ENCODE measurements at places on chromosomes 16 and 17.

- no peak for DNase-seq
Observed at GRCh38 chr16:80436510-80436909, 104.3 kb upstream of the DYNLRB2 start.

DNA sequence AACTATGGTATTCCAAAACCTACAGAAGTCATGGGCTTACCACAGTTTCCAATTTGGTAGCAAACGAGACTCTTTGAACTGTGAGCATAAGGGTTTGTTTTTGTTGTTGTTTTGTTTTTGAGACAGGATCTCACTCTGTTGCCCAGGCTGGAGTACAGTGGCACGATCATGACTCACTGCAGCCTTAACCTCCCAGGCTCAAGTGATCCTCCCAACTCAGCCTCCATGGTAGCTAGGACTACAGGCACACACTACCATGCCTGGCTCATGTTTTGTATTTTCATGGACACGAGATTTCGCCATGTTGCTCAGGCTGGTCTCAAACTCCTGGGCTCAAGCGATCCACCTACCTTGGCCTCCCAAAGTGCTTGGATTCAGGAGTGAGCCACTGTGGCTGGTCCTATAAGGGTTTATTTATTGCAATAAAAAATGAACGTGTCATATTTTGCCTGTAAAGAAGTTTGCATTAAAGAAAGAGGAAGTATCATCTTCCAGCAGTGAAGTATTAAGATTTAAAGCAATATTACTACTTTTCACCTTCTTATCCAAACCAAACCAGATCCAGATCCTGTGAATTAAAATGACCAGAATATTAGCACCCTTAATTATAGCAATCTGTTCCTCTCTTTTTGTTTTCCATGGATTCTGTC lies 37.2 kb downstream of the KCNJ2 start:
- DNase-seq, result no peak

- DNase-seq, result no peak
Observed at GRCh38 chr17:8861495-8862181, 5.8 kb downstream of the PIK3R6 start.

GRCh38 chr16:20874088-20874581 lies 26.0 kb downstream of the DCUN1D3 start:
- no peak for DNase-seq

GRCh38 chr17:7852919-7853690 lies 1.8 kb upstream of the TMEM88 start:
- DNase-seq, result no peak

GRCh38 chr16:28821874-28822519 lies 802 bp upstream of the ATXN2L start:
- DNase-seq, result no peak

GRCh38 chr17:83088909-83089308 lies 9.5 kb downstream of the METRNL start:
- DNase-seq, result no peak

DNA sequence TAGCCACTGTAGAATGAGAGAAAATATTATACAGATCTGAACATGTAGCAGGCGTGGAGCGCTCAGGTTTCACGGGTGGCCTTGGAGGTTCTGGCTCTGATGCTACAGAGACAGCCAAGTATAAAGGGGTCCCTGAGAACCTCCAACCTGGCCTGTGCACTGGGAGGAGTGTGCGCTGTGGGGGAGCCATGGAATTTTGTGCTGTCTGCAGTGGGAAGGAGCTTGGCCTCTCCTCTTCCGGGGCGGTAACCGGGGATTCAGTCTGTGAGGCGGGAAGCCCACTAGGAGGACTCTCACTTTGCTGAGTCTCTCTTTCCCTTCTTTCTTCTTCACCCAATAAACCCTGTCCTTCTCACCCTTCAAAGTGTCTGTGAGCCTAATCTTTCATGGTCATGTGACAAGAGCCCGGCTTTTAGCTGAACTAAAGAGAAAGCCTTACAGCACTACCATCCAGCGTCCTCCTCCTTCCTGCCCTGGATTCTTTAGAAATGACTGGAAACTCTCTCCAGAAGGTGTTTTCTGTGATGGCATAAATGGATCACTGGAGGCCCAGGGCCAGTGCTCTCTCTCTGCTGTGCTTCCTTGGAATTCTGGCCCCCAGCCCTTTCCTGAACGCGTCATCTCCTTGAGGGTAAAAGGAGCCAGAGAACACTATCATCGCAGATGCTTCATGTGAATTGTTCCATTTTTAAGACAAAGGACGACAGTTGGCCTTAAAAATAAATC lies 232.1 kb upstream of the CACNG5 start:
- no peak for DNase-seq

- DNase-seq, result no peak
Observed at GRCh38 chr16:81440888-81441761, 3.5 kb upstream of the CMIP start.

DNA sequence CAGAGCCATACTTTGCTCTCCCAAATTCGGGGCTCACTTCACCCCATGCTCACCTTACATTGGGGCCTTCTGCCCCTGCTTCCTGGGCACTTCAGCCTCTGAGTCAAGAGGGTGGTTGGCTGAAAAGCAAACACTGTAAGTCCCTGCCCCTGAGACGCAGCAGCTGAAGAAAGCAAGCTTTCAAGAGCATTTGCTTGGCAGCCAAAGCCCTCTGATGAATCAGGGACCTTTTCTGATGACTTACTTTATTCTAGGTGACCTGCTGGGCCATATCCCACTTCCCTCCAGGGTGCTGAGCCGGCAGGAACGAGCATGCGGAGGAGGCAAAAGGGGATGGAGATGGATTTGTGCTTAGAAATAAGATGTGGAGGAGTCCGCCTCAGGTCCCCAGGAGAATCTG lies 147.0 kb upstream of the TNRC6C start:
- DNase-seq, result no peak

DNA sequence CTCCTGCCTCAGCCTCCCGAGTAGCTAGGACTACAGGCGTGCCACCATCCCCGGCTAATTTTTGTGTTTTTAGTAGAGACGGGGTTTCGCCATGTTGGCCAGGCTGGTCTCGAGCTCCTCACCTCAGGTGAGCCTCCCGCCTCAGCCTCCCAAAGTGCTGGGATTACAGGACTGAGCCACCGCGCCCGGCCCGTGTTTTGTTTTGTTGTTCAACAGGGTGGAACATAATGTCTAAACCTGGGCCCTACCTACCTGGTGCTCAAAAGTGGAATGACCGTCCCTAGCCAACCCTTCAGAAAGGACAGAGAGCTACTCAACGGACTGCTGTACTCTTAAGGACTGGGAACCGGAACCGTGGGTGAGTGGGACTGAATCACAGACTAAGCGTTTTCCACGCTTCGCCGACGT lies 772 bp upstream of the KIF22 start:
- no peak for DNase-seq

GRCh38 chr16:9542165-9542755 lies 450.8 kb downstream of the HAPSTR1 start:
- no peak for DNase-seq

DNA sequence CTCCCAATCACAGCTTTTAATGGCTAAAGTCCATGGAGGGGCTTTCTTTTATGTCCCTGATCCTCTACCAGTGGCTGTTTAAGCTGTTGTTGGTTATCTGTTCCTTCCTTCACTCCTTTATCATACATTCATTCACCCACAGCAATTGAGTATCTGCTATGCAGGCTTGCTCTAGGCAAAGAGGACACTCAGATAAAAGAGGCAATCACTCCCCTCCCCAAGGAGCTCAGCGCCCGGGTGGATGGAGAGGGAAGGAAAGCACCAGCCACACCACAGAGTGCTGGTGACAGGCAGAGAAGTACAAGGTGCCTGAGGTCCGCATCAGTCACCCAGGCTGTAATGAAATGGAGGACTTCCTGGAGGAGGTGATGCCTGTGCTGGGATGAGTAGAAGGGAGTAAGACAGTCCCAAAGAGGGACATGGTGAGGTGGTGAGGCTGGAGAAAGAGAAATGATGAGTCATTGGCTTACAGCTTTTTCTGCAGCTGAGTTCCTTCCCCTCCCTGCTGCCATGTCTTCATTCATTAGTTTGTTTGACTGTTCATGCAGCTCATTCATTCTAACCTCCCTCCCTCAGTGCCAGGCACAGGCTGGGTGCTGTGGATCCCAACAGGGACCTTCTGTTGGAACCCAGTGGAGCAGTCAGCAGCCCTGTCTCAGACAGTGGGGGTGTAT lies 12.8 kb upstream of the NGFR start:
- DNase-seq, result no peak

DNA sequence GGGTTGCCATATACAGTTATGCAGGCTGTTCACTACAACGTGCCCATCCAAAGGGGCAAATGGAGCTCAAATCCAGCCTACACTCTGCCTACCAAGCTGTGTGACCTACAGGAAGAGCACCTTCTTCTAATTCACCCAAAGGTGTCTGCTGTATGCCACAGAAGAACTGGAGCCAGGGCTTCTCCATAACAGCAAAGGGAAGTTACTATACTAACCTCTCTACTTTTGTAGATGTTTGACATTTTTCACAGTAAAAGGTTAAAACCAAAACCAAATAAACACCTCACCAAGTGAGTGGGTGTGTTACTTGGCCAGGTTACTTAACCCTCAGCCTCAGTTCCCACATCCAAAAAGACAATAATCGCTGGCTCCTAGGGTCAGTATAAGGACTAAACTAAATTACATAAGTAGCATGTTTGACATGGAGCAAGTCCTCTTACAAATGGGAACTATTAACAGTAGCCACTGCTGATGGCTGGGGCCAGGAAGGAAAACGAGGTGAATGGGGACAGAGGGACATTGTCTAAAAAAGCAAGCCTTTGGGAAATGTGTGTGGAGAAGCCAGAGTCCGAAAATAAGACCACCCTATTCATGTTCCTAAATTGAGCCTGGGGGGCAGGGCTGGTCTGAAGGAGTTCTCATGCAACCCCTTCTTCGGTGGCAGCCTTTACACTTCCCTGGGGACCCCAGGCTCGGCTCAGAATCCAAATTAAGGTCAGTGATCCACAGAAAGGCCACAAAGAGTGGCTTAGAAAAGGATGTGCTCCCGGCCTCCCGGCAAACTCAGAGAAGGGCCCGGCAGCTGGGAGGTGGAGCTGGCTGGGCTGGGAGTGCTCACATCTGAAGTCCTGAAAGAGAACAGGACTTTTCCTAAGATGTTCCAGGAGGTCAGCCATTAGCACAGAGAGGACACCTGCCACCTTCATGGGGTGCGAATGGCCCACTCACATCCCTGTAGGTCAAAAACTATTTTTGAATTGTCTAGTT lies 13.5 kb downstream of the CUEDC1 start:
- no peak for DNase-seq

DNA sequence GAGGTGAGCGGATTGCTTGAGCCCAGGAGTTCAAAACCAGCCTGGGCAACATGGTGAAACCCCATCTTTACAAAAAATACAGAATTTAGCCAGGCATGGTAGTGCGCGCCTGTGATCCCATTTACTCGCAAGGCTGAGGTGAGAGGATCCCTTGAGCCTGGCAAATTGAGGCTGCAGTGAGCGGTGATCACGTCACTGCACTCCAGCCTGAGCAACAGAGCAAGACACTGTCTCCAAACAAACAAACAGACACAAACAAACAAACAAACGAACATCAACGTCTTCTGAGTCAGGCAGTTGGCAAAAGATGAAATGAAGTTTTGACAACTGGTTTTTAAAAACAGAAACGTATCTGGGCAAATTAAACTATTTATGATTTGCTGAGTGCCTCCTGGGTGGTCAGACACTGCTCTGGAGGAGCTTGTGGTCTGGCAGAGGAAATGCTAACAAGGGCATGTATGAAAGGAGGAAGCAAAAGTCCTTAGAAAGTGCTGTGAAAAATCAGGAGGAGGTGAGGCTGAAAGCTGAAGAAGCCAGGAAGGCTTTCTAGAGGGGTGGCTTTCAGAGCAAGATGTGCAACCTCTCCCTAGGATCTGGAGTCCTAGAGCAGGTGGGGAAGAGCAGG lies 10.2 kb upstream of the KRT20 start:
- no peak for DNase-seq

GRCh38 chr17:27800522-27800921 lies at the start of gene NOS2:
TSS of gene NOS2 (minus strand) at chr17:27800529. CDS start at chr17:27798809, 1,720 bp downstream.
- DNase-seq, result no peak

DNA sequence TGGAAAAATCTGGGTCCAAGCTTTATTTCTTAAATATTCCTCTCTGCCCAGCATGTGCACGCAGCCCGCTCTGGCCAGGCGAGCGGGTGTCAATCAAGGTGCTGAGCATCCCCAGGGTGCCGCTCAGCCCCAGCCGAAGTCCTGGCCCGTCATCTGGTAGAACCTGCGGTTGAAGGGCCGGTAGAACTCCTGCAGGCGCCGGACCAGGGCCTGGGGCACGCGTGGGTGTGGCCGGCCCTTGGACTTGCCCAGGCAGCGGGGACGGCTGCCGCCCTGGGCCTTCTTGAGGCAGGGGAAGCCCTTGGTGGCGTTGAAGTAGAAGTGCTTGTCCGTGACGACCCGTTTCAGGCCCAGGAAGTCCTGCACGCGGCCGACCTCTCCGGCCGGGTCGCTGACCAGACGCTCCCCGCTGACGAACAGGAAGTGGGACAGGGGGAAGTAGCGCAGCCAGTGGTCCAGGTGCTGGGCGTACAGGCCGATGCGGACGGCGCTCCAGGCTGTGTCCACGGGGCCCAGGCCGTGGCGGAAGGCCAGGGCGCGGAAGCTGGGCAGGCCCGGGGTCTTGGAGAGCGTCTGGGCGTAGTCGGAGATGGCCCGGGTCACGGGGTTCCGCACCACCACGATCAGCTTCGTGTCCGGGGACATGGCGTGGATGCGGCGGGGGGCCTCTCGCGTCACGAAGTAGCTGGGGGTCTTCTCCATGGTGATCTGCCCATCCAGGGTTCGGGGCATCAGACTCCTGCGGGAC lies 6.6 kb downstream of the HS3ST6 start:
- no peak for DNase-seq
